Smooth muscle cell of trachea (primary cell): ENCODE measurements at places on chromosomes 4 and X. TPM values are rescaled to one million over a fixed set of nuclear protein-coding genes. Genes with fewer than 3 reads are reported as not detected.

Gene DGKQ
- 17.0 and 27.8 TPM in 2 replicates for total RNA-seq

Gene NWD2
- total RNA-seq: not detected in 2 replicates

Gene RNF128
- 4.9 and 7.4 TPM in 2 replicates for total RNA-seq

Gene ADH5
- total RNA-seq: 337 and 478 TPM in 2 replicates

Gene CXCL3
- total RNA-seq: 1.5 and 10.6 TPM in 2 replicates
